AG09309 (cell line): ENCODE measurements at places on chromosomes 6 and 20.

DNA sequence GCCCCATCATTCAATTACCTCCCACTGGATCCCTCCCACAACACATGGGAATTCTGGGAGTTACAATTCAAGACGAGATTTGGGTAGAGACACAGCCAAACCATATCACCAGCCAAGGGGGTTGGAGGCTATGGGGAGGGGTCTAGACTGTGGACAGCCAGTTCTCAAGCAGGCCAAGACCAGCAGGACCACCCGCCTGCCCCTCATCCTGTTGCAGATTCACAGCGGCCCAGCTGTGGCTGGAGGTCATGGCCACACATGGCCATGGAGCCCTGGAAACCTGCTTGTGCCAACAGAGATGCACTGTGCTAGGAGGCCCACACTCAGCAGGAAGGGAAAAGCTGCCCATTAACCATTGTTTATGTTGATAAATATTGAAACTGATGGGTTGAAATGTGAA, 240.5 kb downstream of the TTLL2 start:
- DNase-seq = no peak

- no peak for DNase-seq
These were observed 592.7 kb upstream of the POU3F2 start for GRCh38 chr6:98241630-98242029.

- DNase-seq = no peak
These were observed 68.8 kb downstream of the TSHZ2 start for GRCh38 chr20:53040693-53041589.

GRCh38 chr20:49909499-49910339, 5.6 kb downstream of the SPATA2 start:
- no peak for DNase-seq

- no peak for DNase-seq
These were observed 37.4 kb downstream of the IL22RA2 start for GRCh38 chr6:137136065-137136464.

DNA sequence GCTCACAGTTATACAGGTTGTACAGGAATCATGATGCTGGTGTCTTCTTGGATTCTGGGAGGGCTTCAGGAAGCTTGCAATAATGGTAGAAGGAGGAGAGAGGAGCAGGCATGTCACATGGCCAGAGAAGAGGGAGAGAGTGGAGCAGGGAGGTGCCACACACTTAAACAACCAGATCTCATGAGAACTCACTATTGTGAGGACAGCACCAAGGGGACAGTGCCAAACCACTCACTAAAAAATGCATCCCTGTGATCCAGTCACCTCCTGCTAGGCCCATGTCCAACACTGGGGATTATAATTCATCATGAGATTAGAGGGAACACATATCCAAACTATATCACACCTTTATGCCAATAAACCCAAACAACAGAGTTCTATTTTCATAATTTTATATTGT, 67.2 kb downstream of the TRDN start:
- DNase-seq = no peak

DNA sequence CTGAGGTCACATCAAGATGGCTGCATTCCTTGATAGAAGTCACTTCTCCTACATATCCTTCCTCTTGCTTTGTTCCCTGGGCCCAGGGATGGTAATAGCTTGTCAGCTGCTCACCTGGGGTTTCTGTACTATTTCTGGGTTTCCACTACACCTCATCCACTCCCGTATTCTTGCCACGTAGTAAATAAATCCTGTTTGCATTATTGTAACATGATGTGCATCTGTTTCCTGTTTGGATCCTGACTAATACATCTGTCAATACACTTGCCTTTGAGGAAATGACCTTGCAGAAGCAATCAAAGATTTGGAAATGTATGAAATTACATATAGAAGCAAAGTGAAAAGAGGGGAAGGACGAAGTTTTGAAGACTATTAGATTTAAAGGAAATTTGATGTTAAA, 619.0 kb downstream of the PHF3 start:
- no peak for DNase-seq

GRCh38 chr20:53778041-53778516, 184.4 kb upstream of the ZNF217 start:
- no peak for DNase-seq

GRCh38 chr6:114142258-114142657, 171.3 kb upstream of the HDAC2 start:
- DNase-seq = no peak

- DNase-seq = no peak
These were observed 5.2 kb downstream of the ZNF76 start for GRCh38 chr6:35264550-35265274.

- DNase-seq = no peak
These were observed 15.6 kb downstream of the CHRNA4 start for GRCh38 chr20:63345328-63346100.

- DNase-seq = peak; percentile 38
These were observed 128.3 kb upstream of the TBX18 start for GRCh38 chr6:84892671-84893070.

DNA sequence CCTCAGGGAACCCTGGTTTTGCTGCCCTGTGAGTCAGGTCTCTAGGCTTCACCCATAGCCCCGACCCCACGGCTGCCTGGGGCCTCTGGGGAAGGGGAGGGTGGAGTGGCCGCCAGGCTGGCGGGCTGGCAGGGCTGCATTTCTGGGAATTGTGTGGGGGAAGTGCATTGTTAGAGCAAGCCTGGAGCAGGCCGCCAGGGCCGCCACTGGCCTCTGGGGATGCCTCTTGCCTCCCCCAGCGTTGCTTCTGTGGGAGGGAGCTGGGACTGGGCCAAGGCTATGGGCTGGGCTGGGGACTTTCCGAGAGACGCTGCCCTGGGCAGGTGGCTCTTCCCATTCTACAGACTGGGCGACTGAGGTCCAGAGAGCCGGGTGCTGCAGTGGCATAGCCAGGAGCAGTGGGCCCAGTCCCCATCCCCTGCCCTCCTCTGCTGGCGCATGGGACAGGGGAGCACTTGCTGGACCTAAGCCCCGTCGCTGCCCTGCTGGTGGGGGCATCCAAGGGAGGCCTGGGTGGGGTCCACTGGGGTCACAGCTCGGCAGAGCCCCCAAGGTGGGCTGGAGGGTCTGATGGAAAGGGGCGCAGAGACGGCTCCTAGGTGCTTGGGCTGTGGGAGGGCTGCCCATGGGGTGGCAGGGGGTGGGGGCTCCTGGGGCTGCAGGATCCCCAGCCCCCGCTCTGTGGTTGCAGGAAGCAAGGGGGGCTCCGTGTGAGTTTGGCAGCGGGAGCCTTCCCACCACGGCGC, 6.6 kb upstream of the SOX18 start:
- DNase-seq = no peak

GRCh38 chr6:146876271-146877151, 277.7 kb downstream of the ADGB start:
- no peak for DNase-seq

GRCh38 chr20:31667315-31668285, 29.9 kb downstream of the COX4I2 start:
- no peak for DNase-seq

DNA sequence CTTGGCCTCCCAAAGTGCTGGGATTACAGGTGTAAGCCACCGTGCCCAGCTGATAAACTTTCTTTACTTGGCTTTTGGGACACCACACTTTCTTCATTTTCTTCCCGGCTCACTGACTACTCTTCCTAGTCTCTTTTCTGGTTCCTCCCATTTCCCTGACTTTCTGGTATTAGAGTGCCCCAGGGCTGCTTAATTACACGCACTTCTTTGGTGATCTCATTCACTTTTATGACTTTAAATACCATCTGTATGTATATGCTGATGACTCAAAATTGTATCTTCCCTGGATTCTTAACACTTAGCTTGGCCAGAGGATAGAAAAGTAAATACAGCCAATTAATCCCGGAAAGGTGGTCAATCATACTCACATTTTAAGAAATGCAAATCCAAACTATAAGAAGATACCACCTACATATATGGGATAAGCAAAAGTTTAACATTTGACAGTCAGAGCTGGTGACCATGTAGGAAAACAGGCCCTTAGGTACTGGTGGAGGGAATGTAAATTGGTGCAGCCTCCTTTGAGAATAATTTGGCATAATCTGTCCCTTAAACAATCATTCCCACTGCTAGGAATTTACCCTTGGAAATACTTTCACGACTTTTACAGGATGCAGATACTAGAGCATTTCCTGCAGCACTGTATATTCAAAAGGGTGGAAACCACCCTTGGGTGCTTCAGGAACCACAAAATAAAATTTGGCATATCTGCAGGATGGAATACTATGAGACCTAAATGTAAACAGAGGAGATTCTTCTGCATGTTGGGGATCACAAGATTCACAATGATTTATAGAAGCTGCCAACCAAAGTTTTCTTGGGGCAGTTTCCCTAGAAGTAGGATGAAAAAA, 9.4 kb upstream of the NANP start:
- no peak for DNase-seq

GRCh38 chr6:7154341-7155139, 46.8 kb downstream of the RREB1 start:
- DNase-seq = no peak

DNA sequence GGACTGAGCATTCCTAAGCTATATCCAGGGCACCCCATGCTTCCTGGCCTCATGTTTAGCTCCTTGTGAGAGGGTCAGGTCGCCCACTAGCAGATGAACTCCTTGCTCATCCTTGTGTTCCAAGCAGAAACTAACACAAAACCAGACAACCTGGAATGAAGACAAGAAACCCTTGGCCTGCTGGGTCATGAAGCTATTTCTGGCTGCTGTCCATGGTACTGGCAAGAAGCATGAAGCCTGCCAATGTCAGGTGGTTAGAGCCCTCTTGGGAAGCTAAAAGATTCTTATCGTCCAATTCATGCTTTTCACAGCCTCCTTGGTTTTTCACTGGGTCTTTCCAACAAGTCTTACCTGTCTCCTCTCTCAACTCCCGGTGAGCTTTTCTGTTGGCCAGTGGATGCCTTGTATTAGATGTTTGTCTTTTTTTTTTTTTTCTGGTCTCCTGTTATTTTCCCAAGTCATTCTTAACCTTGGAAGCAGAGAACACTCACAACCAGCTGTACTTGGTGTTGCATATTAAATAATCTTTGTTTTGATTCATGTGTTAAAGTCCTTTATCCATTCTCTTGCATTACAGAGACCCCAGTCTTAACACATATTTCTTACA, 180.3 kb downstream of the ANKRD60 start:
- DNase-seq = peak; percentile 25

DNA sequence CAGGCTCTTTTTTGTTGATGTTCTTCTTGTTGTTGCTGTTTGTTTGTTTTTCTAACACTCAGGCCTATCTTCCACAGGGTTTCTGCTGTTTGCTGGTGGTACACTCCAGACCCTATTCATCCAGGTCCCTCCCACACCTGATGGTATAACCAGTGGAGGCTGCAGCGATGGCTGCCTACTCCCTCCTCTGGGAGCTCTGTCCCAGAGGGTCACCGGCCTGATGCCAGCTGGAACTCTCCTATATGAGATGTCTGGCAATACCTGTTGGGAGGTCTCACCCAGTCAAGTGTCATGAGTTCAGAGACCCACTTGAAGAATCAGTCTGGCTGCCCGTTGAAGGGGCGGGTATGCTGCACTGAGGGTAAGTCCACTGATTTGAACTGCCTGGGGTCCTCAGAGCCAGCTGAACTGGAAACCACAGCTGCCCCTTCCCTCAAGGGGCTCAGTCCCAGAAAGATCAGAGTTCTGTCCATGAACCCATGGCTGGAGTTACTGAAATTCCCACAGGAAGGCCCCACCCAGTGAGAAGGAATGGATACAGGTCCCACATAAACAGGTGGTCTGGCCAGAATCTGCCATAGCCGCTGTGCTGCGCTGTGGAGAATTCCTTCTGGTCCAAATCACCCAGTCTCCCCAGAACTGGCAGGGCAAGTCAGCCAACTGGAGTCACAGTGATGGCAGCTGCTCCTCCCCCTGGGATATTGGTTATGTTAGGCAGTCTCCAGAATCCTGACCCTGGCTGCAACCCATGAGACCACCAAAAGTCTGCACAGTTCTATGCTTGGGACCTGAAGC, 664.4 kb downstream of the FRK start:
- DNase-seq = no peak

GRCh38 chr20:24016607-24017457, 28.3 kb upstream of the GGTLC1 start:
- no peak for DNase-seq

DNA sequence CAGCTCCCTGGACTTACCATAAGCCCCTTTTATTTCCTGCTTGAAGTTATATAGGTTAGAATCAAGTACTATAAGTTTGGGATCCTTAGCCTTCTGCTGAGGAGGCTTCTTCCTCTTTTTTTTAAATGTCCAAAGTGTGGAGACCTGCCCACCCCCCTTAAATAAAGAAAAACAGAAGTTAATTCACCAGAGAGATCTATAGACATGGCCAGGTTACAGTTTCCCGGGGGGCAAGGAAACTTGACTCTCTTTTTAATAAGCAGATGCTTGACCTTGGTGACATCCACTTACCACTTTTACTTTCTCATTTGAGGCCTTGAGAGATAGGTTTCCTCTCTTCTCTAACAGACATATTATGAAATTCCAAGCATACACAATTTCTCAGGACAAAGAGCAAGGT, 88.3 kb downstream of the BMP2 start:
- DNase-seq = no peak

DNA sequence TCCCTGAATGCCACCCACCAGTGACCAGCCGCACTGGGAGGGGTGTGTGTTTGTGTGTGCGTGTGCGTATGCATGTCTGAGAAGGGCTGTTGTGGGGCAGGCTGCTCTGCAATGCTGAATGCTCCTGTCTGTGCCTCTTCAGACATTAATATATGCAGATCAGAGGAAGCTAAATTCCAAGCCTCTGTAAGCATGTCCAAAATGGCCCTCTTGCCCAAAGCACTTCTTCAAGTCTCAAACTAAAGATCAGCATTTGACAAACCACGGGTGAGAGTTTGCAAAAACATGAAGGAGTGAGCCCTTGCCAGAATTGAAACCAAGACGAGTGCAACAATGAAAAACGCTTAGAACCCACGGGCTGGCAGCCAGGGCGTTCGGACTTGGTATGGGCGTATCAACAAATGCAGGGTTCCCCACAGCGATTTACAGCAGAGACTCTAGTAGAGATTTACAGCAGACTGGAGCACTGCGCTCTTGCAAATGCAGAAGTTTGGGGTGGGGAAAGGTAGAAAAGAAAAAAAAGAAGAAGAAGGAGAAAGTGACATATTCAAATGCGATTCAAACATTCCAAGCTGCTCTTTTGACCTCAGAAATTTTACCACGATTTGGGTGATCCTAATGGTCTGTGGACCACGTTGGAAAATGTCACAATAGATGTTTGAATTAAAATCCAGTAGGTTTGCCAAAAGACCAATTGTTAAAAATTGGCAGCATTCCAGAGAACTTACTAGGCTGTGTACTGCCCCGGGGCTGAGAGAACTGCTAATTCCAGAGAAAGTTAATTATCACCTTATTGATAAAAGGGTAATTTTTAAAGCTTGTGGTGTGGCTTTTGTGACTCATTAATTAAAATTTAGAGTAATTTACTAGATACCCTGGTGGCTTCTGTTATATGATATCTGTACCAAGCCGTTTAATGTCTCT, 3.5 kb downstream of the SCML4 start:
- DNase-seq = no peak

GRCh38 chr20:56001106-56001785, 4.1 kb downstream of the CBLN4 start:
- no peak for DNase-seq

GRCh38 chr6:76420094-76420493, 347.6 kb upstream of the IMPG1 start:
- DNase-seq = no peak

GRCh38 chr6:160952633-160953281, 38.8 kb upstream of the MAP3K4 start:
- no peak for DNase-seq

- no peak for DNase-seq
These were observed 51.2 kb upstream of the SLC22A1 start for GRCh38 chr6:160070427-160070826.
